Stimulated activated CD4-positive, alpha-beta T cell treated with anti-CD3 and anti-CD28 coated beads, Interleukin-2, amount 100 ng/mL, for 24 hours (primary cell): ENCODE measurements at places on chromosomes 1 and 21.

- DNase-seq: no peak
Measured at GRCh38 chr1:235030919-235031596, 97.6 kb downstream of the TOMM20 start.

DNA sequence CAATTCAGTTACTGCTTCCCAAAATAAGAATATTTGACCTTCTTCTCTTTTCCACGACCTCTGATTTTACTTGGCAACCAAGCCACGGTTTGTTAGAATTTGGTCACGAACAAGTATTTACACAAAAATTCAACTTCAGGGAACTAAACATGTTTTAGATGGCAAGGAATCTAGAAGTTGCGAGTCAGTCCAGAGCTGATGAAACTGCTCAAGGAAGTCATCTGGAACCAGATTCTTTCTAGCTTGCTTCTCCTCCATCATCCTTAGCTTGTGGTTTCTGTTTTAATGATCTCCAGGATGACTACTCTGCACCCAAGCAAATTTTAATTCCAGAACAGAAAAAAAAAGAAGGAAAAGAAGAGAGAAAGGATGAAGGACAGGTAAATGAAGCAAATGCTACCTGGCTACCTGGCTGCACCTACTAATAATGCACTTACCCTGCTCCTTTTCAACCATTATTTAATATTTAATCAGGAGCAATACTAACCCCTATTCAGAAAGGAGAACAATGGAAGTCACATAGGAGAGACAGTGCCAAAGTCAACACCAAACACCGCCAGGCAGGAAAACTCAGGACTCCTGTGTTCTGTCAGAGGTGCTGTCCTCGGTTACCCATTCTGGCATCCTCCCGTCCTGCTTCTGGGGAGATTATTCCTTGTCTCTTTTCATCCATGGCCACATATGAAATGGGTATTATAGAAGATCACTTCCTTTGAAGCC lies 54.2 kb upstream of the RGS7 start:
- DNase-seq: no peak

- DNase-seq: no peak
Measured at GRCh38 chr1:76666499-76666898, 200.8 kb upstream of the ST6GALNAC5 start.

DNA sequence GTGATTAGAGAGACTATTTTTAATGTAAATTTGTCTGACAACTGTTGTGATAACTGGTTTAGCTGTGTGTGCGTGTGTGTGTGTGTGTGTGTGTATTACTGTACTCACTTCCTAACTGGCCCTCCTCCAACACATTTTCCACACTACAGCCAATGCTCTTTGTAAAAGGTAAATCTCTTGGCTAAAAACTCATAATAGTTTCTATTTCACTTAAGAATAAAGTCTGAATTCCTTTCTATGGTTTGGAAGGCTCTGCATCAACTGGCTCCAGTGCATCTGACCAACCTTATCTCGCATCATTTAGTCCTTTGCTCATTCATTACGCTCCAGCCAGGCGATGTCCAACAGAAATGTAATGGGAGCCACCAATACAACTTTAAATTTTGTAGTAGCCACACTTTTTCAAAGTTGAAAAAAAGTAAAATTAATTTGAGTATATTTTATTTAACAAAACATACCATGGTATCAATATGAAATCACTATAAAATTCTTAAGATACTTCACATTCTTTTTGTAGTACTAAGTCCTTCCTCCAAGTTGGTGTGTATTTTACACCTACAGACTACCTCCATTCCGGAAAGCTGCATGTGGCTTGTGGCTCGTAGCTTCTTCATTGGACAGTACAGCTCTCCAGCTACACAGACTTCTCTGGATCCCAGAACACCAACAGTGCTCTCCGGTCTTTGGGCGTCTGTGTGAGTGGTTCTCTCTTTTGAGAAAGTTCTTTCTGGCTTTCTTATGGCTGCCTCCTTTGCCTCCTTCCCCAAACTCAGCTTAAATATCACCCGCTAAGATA lies 68.9 kb downstream of the NRIP1 start:
- no peak for DNase-seq

- DNase-seq: no peak
Measured at GRCh38 chr21:41425588-41425953, 468 bp upstream of the MX1 start.

- no peak for DNase-seq
Measured at GRCh38 chr1:232018231-232019025, 391.8 kb downstream of the DISC1 start.

DNA sequence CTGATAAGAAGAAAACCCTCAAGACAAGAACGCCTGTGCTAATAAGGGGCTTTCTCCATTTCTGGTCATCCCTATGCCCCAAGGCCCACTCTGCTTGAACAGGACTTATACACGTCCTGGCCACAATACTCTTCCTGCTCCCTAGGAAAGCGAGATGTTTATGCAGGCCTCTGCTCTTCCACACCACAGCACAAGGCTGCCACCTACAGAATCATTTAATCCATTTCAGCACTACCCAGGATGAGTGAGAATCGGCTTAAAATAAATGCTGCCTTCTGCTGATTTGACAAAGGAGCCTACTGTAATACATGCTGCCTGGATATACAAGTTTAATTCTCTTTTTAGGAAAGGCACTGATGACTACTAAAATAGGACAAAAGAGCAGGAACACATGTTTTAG lies 29.4 kb downstream of the FRRS1 start:
- DNase-seq: no peak

GRCh38 chr1:66207484-66207883 lies 326.5 kb upstream of the SGIP1 start:
- no peak for DNase-seq

DNA sequence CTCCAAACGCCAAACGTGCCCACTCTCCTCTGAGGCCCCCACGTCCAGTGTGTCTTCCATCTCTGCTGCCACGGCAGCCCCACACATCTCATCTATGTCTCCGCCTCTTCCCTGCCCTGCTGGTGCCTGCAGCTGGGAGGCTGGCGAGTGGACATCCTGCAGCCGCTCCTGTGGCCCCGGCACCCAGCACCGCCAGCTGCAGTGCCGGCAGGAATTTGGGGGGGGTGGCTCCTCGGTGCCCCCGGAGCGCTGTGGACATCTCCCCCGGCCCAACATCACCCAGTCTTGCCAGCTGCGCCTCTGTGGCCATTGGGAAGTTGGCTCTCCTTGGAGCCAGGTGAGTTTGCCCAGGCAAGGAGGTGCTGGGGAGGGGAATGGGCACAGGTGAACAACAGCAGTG lies 8.6 kb downstream of the ADAMTSL4 start:
- no peak for DNase-seq

DNA sequence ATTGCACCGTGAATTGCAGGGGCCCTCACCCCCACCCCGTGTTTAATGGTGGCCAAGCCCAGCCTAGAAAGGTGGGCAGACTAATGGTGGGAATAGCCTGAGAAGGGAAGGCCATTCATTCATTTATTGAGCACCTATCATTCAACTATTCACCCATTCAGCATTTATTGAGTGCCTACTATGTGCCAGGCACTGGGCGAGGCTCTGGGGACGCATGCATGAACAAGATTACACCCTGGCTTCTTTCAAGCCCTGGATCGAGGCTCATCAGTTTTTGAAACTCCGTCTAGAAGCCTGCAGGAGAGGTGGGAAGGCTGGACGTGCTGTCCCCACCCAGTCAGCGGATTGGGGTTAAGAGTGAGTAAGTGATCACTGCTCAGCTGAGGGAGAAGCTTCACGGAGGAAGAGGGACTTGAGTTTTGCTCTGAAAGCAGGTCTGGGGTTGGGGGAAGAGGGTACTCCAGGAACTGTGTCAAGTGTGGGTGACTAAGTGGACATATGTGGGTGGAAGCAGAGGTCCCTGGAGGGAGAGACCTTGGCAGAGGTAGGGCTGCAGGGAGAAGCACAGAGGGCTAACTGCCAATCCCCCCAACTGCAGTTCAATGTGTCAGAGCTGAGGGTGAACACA lies 35.6 kb downstream of the MEF2D start:
- DNase-seq: no peak

- no peak for DNase-seq
Measured at GRCh38 chr1:159066108-159066507, 10.5 kb downstream of the AIM2 start.

DNA sequence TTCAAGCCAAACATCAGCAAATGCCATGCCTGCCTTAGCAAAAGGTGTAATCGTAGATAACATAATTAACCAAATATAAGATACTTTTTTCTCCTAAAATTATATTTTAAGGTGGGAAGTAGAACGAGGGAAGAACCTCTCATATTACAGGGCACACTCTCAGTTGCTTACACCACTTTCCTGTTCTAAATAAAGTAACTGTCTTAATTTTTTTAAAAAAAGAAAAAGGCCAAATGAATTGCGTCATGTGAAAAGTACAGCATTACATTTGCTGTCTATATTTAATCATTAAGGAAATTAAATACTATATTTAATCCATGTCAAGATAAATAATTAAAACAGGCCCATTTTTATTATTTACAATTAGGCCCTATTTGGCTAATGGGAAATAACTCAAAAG lies 23.7 kb downstream of the JAK1 start:
- DNase-seq: no peak

DNA sequence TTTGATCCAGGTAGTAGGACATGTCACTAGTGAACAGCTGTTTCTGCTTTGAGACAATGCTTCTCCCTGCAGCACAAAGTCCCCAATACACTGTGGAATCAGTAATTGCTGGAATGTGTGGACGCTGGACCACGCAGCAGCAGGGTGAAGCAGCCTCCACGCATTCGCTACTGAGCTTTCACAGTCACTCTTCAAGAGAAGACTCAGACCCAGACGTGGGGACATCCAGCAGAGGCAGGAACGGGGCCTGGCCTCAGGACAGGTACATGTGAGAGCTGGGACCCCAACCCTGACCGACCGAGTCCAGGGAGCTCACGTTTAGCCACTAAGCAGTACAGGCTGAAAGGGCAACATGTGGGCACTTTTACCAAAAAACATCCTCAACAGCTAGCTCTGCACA lies 34.1 kb upstream of the PRDM15 start:
- no peak for DNase-seq
